DMS79 (cell line): ENCODE measurements at places on chromosomes 2 and 18.

DNA sequence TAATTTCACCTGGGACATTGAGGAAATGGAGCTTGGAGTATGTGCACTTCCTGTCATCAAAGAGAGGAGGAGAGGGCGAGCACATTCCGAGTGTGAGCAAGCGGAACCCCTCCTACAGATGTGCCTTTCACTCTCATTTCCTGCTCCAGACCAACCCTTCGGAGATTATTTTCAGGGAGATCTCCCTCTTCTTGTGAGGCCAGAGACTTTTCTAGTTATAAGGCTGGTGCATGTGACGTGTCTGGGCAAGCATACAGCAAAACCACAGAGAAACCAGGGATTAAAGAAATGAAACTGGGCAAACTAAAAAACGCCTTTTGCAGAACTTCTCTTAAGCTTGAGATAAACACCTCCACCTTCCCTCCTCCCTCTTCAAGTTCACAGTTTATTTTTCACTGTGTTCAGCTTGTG lies 409.2 kb upstream of the TCF4 start:
- DNase-seq = no peak

DNA sequence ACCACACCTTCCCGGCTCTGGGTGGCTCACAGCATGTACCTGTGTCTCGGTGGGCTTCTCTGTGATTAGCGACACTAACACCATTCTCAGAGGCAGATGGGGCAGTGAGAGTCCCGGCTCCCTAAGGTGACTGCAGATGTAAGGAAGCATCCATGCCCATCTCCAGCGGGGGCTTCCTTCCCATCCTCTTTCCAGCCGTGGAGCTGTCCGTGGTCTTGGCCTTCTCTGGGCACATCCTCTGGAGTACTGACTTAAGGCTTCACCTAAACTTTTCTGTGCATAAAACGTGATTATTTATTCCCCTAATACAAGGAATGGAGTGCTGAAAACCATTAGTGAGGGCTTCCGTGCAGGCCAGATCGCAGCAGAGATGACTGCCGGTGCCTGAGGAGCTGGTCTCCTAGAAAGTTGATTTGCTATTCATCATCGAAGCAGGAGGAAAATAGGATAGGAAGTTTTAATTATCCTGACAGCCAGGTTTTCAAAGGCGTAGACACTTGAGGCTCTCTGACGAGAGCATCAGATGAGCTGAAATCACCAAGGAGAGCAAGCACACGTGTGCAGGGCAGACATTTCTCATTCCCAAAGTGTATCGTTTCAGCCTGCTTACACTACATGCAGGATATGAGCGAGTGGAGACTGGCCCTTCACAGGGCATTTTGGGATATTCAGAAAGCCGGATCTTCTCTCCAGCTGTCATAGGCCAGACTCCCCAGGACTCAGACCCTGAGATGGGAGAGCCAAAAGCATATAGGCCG lies 186.1 kb upstream of the SALL3 start:
- no peak for DNase-seq

DNA sequence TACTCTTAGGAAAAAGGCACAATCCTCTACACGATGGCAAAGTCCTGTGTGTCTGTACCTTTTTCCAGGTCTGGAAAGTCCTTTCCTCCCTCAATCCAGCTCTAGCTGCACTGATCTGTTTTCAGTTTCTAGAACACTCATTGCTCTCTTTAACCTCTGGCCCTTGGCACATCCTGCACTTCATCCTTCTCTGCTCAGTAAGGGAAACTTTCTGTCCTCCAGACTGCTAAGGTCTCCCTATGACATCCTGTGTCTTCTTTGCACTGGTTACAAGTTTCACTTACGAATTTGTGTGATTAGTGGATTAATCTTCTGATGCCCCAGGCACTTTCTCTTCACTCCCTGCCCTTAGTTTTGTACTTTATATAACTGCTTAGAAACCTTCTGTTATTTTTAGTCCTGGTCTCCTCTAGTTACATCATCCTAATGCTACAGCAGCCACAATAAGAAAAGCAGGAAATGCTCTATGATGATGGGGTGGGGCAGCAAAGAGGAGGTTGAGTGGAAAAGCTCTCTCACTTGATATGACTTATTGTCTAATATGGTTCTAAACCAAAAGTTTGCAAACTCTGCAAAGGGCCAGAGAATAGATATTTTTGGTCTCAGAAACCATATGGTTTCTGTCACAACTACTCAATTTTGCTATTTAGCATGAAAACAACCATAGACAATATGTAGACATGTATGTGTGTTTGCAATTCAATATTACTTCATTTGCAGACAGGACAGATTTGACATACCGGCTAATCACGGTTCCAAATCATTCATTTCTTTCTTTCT lies 568.2 kb downstream of the THSD7B start:
- DNase-seq = no peak

DNA sequence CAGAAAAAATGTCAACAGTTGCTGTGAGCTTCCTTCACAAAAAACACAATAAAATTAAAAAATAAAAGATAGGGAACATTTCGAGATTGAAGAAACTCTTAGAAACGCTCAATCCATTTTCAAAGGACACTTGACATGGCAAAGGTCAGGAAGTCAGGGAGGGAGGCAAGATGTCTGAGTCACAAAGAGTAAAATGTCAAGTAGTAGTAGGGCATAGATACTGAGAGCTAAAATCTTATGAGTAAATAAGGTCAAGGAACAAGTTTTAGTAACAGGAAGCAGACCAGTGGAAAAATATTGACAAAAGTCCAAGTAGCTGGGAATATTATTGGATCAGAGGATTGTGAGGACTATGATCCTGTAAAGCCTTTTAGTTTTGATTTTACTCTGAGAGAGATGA lies 495.6 kb downstream of the TMX3 start:
- DNase-seq = no peak

DNA sequence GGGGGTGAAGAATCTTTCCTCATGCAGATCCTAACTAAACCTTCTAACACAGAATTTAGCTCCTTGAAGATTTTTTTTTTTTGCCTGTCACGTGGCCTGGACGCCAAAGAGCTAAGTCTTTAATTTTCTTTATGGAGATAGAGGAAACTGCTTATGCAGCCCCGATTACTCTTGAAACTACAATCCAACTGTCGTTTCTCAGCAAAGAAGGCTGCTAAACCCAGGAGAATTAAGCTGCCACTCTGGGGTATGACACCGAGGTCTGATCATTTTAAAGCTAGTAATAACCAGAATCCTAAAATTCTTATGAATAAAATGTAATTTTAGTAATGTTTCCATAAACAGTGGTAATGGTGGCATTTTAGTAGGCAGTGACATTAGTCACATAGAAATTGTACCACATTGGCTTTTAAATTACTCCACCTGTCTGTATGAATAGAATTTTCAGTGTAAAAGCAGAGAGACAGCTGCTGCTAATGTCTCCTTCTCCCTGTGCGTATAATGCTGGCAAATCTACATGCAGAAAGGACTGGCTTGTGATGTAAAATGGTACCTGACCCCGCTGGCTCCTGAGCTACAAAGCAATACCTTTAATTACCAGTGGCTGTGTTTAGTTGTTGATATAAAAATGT lies 86.5 kb downstream of the MEIS1 start:
- no peak for DNase-seq

- DNase-seq = no peak
These were observed 156.1 kb downstream of the FAM210A start for GRCh38 chr18:13570216-13570615.

DNA sequence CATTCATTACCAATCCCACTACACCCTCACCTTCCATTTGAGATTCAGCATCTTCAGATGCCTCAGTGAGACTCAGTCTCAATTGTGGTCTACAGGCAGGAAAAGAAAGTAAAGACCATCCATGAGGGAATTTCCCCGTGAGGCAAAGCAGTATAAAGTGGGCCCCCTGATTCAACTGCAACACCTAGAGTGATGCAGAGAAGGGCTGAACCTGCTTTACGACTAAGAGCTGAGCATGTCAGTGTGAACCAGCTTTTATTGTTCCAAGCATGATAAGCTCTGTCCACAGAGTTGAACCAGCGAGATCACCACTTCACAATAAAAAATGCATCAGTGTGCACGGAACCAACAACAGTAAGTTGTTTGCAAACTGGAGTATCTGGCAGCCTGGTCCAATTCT lies 357.6 kb upstream of the ATP5MC3 start:
- no peak for DNase-seq

GRCh38 chr18:34600158-34600557 lies 109.9 kb upstream of the DTNA start:
- no peak for DNase-seq

GRCh38 chr2:45636008-45636407 lies 15.5 kb upstream of the PRKCE start:
- DNase-seq = no peak

GRCh38 chr2:216884347-216884746 lies 24.5 kb upstream of the TNP1 start:
- DNase-seq = no peak

DNA sequence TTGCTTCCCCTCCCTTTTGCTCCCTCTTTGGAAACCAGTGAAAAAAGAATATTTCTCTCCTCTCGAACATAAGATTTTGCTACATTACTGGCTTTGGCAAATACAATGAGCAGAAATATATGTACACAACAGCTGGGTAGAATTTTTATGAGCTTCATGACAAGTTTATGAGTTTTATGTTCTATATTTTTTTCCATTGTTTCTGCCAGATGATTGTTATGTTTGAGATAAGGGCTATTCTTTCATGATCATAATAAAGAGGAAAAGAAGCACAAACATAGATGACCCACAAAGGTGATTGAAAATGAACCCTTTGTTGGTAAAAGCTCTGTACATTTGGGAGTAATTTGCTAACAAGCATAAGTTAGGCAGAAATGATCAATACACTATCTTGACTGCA lies 14.8 kb upstream of the TFPI start:
- no peak for DNase-seq

DNA sequence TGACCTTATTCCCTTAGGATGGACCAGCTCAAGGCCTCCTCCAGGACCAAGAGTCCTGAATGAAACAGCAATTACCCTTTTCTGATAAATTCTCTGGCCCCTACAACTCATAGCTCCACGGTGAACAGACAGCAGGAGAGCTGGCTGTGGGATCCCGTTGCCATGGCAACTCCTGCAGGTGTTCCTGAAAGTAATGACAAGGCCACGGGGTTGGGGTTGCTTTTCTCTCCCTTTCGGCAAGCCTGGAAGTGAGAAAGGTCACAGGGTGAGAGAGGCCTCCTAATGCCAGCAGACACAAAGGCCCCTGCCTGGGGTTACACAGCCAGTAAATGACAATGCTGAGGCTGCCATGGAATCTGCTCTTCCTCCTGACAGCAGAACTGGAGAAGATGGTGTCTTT lies 403.0 kb downstream of the NBAS start:
- peak; percentile 36 for DNase-seq

- DNase-seq = no peak
These were observed 16.3 kb downstream of the FOSL2 start for GRCh38 chr2:28408764-28409599.

DNA sequence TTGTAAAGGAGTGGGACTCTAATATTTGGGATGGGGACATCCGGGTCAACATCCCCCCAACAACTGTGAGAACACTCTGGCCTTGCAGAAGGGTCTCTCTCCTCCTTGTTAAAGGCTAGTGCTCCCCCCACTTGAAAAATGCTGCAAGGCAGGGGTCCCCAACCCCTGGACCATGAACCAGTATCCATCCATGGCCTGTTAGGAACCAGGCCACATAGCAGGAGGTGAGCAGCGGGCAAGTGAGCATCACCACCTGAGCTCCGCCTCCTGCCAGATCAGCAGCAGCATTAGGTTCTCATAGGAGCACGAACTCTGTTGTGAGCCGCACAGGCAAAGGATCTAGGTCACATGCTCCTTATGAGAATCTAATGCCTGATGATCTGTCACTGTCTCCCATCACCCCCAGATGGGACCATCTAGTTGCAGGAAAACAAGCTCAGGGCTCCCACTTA lies 243.9 kb upstream of the ID2 start:
- DNase-seq = no peak

DNA sequence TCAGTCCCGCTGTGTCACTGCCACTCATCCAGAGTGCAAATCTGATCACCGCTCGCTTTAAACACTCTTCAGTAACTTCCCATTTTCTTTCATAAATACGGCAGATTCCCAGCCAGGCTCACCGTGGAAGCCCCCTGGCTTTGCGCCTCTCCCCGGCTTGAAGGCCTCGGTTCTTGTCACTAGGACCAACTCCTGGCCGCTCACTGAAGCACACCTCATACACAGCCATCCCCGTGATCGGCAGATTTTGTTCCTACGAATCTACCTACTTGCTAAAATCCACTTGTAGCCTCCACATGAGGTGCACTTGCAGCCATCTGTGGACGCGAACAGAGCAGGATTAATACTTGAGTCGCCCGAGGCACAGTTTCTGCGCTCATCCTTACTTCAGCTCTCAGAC lies 462.4 kb upstream of the MYT1L start:
- no peak for DNase-seq

- DNase-seq = peak; percentile 63
These were observed 82.2 kb upstream of the GPC1 start for GRCh38 chr2:240353086-240353798.

DNA sequence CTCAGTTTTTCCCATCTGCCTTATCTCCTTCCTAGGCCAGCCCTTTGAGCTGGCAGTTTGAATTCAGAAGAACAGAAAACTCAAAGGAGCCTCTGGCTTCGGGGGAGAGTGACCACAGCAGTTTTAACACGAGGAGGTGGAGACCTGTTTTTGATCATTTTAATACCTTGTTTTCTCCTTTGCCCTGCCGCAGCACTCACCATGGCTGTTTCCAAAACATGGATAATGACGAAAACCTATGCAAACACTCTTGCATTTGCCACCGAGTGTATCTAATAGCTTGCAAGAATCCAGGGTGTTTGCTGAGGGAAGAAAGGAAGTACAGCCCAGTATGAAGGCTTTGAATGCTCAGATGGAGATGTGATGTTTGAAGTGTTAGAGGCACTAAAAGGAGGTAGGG lies 167.1 kb downstream of the PRKCE start:
- peak; percentile 87 for DNase-seq

GRCh38 chr2:4174796-4175195 lies 471.4 kb downstream of the DCDC2C start:
- no peak for DNase-seq

DNA sequence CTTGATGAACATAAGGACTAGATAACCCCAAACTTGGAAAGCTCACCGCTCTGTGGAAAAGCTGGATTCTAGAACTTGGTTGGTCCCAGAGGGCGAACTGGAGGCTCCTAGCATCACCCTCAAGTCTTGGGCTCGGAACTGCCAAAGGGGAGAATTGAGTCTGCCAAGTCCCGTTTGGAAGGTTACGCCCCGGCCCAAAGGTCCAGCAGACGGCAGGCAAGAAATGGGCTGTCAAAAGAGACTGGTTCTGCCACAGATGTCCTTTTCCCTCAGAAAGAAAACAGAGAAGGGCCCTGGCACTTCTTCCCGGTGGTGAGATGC lies 182.2 kb downstream of the ANAPC1 start:
- DNase-seq = no peak

- no peak for DNase-seq
These were observed 60.3 kb downstream of the RTP5 start for GRCh38 chr2:241929551-241930490.

GRCh38 chr2:37396890-37397565 lies 52.6 kb downstream of the QPCT start:
- no peak for DNase-seq

GRCh38 chr2:61978522-61978921 lies 73.0 kb downstream of the COMMD1 start:
- peak; percentile 72 for DNase-seq

- DNase-seq = no peak
These were observed 460.5 kb downstream of the TGIF1 start for GRCh38 chr18:3910512-3910911.
